ENCODE measurements at places on chromosomes 12 and 14.
A peak's percentile ranks its signal among the peaks of the same experiment; 100 is the strongest.

DNA sequence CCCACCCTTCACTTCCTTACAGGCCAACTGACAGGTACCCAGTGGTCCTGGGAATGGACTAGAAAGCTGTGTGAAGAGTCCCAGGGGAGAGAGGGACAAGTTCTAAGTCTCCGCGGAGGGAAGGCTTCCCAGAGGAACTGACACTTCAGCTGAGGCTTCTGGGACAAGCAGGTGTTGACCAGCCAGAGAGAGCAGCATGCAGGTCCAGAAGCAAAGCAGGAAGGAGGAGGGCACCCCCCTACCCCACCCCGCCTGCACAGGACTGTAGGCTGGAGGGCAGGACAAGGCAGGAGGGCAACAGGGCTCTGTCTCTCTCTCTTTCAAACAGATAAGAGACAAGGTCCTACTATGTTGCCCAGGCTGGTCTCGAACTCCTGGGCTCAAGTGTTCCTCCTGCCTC lies 58.2 kb upstream of the CORO1C start:
- DNase-seq = no peak

GRCh38 chr14:30610787-30611343 lies 11.3 kb upstream of the SCFD1 start:
- DNase-seq = peak; percentile 21

DNA sequence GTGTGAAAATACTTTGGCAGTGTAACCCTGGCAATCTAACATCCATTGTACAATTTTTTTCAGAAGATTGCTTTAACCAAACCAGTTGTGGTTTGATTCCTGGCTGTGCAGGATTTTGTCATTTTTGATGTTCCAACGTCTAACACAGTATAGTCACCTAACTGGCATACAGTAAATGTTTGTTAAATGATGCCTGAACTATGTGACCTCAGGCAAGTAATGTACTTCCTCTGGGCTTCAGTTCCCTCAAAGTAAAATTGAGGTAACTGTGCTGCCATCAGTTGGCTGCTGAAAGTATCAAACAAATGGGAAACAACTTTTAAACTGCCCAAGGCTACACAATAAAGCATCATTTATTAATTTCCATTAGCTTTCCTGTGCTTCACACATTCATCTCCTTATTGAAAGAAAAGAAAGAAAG lies 4.3 kb downstream of the TM7SF3 start:
- DNase-seq = no peak

- peak; percentile 39 for DNase-seq
Measured at GRCh38 chr12:69240631-69240995, 1.2 kb downstream of the CPSF6 start.

DNA sequence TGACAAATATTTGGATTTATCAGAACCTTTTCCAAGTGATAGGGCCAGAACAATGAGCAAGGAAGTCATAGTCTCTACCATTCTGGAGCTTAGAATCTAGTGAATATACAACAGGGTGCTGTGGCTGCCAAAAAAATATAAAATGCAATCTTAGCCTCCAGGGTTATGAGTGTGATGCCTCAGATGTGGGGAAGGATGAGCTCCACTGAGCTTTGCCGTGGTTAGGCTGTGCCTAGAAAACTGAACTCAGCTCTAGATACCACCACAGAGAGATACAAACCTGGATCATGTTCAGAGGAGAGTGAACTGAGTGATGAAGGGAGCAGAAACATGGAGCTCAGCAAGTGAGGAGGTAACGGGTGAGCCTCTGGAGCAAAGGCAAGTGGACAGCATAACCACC lies 138.1 kb upstream of the HIF1A start:
- no peak for DNase-seq

- no peak for DNase-seq
Measured at GRCh38 chr12:52166672-52167071, 25.1 kb downstream of the KRT80 start.

DNA sequence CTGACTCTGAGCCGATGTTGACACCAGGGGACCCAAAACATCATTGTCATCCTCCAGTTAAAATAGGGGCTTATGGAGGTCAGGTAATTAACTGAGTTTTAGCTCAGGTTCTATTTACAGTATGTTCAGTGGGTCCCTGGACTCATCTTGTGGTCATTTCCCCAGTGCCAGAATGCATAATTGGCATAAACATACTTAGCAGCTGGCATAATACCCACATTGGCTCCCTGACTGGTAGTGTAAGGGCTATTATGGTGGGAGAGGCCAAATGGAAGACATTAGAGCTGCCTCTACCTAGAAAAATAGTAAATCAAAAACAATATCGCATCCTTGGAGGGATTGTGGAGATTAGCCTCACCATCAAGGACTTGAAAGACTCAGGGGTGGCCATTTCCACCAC lies 350.9 kb downstream of the C12orf75 start:
- DNase-seq = no peak

DNA sequence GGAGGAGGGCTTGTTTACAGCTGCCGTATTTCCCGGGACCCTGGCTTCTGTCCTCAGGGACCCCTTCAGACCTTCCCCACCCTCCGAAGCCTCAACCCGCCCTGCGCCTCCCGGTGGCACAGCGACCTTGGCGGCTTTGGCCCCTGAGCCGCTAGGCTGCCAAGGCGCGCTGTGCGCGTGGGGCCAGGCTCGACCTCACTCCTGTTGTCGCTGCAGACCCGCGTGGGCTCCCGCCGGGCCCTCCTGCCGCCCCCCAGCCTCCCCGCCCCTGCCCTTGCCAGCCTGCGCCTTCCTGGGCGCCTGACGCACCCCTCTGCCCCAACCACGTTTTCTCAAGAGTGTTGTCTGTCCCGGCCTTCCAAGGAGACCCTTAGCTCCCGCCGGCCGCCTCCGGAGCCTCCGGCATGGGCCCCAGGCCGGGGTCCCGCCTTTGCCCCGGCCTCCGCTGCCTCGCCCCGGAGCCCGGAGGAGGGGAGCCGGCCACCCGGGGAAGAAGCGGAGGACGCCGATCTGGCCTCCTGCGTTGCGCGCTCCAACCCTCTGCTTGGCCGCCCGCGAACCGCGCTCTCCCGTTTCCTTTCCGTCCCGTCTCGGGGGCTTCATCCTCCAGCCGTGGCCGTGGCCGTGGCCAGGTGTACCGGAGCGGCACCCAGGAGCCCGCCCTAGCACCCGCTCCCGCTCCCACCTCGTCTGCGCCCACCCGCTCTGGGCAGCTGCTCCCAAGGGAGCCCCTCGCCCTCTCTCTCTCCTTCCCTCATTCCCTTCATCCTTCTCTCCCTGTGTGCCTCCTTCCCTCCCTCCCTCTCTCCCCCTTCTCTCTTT lies 19.9 kb downstream of the PPP2R5C start:
- no peak for DNase-seq

DNA sequence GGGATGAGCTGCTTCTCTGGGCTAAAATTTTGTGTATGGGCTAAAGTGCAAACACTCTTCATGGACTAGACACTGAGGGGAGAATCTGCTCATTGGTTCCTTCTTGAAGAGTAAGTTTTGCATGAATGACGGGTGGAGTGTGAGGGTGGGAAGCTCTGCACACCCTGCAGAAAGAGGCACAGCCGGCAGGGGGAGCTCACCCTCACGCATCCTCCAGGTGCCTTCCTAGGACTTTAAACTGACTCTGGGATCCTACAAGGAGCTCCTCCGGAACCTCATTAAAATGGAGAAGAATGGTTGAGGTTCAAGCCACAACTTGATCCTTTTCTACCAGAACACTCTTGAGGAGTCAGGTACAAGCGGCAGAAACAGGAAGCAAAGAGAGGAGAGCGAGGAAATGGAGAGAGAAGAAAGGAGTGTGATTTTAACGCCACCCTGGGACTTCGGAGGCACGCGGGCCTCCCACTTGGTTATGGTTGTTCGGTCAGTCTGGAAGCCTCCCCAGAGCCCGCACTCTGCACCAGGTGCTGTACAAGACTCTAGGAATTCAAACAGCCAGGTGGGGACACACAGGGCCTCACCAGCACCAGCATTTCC lies 87.5 kb downstream of the SETD3 start:
- DNase-seq = no peak

DNA sequence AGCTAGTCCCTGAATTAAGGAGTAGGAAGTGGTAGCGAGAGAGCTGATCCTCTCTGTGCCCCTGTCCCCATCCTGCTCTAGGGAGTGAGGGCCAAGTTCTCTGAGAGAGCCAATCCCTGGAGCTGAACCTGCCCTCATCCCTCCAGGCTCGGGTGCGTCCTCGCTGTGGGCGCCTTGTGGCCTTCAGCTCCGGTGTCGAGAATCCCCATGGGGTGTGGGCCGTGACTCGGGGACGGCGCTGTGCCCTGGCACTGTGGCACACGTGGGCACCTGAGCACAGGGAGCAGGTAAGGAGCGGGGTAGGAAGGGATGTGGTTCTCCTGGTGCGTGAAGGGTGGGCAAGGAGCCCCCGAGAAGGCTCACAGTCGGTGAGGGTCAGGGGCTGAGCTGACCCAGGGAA lies 1.9 kb upstream of the GNB3 start:
- DNase-seq = no peak

DNA sequence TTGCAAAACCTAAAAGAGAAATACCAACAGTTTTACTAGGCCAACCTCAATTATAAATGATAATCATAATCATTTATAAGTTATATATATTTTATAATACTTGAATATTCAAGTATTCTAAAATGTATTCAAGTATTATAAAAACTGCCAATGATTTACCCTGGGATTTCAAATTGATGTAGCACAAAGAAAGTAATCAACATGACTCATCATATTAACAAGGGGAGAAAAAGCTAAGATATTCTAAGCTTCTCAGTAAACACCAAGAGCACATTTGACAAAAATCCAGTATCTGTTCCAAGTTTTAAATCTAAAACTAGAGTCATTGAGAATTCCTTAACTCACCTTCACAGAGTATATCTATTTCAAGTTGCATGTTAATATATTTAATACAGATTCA lies 56.1 kb downstream of the CAPZA3 start:
- no peak for DNase-seq

GRCh38 chr14:25006961-25007795 lies 42.8 kb downstream of the STXBP6 start:
- no peak for DNase-seq

DNA sequence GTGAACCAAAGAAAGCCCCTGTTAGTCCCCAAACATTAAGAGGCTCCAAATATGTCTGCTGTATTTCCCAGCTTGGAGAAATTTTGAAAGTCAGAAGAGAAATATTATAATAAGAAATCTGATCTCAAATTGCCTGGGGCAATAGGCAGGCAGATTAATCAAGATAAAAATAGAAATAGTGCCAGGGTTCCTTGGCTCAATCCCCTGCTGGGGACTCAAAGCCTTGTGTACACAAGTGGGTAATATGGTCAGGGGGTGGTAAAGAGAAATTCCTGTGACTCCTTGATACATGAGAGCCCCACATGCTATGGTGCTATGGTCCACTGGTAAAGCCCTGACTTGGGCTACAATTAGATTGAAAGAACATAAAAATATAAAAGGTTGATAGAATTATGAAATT lies 41.3 kb upstream of the ARID2 start:
- DNase-seq = no peak

- DNase-seq = no peak
Measured at GRCh38 chr12:100128512-100128908, 14.2 kb downstream of the BLTP3B start.

GRCh38 chr14:42140001-42140400 lies 533.3 kb downstream of the LRFN5 start:
- DNase-seq = no peak

DNA sequence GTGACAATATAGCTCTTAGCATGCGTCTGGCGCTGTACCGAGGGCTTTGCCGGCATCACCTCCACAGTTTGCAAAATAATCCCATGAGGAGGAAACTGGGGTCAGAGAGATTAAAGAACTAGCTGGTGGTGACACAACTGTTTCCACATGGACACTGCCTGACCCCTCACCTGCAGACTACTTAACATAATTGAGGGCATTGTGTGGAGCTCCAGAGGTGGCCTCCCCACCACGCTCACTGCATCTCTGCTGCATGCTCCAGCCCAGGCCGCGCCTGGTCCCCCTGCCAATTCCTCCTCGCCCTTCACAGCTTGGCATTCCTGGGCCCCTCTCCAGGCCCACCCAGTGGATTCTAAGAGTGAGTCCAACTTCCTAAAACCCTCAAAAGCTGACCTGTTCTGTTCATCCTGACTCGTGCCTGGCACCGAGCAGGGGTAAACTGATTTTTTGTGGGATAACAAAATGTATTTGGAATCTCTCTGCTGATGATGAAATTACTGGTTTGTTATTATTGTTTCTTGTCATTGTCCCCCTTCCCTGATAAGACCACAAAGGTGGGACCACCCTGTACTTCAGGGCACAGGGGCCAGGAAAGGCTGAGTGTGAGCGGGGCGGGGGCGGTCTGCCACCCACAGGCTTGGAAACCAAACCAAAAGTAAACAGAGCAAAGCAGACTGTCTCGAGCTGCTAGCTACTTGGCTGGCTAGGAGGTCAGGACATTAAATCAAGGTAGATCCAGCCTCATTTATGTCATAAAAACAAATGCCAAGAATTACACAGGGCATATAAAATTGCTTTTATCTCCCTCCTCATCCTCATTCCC lies 40.6 kb downstream of the CHGA start:
- no peak for DNase-seq

- no peak for DNase-seq
Measured at GRCh38 chr12:131459773-131460365, 251.0 kb upstream of the SFSWAP start.

DNA sequence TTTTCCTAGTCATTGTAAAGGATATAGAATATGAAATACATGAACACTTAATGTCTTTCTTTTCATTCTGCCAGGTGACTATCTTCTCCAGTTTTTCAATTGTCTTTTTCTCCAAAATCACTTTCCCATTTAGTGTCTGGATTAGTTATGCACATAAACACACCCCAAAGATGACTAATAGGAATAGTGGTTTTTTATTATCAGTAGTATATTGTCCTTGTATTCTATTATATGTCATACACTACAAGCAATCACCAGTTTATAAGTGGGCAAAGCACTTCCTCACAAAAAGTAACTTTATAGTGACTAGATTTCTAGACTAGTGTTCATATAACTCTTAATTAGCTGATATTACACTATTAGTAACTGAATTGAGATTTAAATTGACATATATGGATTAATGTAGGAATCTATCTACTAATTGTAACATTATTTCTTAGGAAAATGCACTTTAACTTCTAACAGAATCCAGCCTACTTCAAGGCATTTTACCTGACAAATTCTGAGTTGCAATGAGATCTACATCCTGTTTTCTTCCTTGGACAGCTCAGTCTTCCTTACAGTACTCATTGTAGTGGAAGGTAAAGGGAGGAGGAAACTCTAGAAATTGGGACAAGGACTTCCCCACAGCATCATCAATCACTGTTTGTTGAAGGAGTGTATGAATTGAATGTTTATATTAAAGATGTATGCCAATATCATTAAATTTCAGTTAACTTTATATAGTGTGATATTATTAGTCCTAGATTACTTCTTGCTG lies 186.1 kb upstream of the GARIN2 start:
- no peak for DNase-seq

DNA sequence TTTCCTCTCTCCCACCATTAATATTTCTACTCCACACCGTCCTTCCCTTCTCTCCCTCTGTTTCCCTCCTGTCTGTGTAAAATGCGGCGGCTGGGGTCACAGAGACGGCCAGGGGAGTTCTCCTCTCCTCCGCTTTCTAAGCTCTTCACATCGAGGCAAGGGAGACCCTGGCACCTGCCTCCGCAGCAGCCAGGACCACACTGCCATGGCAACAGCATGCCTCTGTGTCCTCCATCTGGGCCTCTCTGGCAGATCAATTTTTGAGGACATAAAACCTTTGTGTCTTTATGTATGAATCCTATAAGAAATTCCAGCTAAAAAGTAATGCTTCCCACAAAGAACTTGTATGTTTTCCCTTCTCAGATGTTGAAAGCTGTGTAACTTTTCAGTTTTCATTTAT lies 41.4 kb downstream of the DYRK4 start:
- DNase-seq = no peak
